Right cardiac atrium (tissue), 5 donors: ENCODE measurements at places on chromosomes 3 and 15.
A peak's percentile ranks its signal among the peaks of the same experiment; 100 is the strongest.

DNA sequence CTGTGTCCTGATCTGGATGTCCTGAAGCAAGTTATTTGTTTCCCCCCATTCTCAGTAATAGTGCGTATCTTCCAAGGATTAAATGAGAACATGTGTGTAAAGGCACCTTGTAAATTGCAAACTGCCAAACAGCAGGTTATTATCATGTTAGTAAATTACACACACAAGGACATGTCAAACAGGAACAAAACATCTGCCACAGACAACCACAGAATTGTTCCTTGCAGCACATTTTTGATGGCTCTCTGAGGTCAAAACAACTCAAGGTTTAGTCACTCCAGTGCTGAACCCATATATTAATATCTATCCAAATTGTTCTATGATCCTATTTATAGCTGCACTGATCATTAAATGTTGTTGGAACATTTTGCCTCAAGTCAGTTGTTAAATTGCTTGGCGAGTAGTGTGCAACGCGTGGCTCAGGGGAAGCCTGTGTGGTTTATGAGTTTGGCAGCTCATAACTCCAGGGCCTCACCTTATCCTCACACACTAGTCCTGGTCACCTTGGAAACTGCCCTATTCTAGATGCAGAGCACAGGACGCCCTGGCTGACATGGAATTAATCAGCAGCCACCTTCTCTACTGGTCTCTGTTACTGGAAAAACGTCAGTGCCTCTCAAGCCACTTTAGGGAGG lies 46.3 kb upstream of the CDV3 start:
- DNase-seq, result no peak

DNA sequence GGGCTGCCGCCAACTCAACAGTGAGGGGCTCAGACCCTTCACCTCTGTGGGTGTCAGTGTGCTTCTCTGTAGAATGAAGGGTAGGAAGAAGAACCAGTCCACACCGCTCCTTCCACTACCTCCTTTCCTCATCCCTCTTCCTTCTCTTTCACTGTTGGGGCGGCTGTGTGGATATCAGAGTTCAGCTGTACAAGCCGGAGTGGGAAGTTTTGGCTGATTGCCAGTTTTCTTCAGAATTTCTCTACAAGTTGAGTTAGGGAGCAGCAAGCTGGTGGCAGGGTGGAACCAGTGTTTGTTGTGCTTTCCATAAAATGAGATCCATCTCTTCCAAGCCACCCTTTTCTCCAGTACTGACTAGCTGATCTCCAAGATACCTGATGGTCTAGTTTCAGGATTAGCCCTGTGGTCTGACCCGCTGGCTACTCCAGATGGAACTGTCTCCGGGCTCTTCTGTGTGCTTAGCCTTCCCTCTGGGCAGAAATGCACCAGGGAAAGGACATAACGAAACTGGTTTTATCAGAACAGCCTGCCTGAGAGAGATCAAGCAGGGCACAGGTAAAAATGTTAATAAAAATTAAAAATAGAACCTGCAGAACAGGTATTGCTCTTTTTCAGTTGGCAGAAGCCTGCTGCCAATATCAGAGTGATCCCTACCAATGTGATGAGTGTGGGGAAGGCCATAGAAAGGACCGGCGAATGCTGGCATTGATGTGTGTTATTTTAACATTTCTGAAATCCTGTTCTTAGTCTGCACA lies 169.9 kb upstream of the TSC22D2 start:
- no peak for DNase-seq

GRCh38 chr3:131608296-131608695 lies 105.5 kb upstream of the MRPL3 start:
- no peak for DNase-seq

- DNase-seq, result no peak
Observed at GRCh38 chr15:58221591-58222241, 83.5 kb downstream of the AQP9 start.

DNA sequence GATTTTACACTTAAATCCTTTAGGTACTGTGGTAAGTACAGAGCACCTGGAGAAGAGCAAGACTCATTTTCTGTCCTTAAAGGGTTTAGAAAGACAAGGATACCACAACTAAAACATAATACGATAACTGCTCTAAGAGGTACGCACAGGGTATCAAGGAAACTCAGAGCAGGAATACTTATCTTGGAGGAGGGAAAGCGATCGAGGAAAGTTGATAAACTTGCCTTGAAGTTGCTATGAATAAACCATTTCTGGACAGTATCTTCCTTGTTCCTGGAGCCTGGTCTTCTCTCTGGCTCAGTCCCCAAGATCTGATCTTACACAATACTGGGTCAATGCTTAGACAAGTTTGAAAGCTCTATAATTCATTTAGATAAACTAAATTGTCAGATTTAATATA lies 17.6 kb upstream of the GATM start:
- no peak for DNase-seq

DNA sequence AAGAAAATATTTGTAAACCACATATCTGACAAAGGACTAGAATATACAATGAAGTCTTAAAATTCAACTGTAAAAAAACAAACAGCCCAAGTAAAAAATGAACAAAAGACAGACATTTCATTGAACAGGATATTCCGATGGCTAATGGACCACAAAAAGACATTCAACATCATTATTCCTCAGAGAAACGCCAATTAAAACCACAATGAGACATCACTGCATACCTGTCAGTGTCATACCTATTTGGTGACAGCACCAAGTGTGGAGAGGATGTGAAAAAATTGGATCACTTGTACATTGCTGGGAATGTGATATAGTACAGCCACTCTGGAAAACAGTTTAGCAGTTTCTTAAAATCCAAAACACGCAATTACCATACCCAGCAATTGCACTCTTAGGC lies 29.9 kb upstream of the TJP1 start:
- no peak for DNase-seq

DNA sequence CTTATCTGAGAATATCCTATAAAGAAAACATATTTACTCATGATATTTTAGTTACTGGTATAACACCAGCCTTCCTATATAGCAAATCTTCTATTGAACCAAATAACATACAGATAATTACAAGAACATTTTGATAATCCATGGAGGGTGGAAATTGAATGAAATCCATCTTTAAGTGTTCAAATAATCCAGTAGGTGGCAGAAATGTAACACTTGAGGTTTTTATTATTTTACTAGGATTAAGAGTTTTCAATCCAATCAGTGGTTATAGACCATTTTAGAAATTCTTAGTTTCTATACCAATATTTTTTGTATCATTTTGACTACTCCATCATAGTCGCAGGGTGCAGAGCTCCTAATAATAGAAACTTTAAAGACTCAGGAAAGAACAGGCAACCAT lies 101.9 kb upstream of the KCNH8 start:
- DNase-seq, result no peak

DNA sequence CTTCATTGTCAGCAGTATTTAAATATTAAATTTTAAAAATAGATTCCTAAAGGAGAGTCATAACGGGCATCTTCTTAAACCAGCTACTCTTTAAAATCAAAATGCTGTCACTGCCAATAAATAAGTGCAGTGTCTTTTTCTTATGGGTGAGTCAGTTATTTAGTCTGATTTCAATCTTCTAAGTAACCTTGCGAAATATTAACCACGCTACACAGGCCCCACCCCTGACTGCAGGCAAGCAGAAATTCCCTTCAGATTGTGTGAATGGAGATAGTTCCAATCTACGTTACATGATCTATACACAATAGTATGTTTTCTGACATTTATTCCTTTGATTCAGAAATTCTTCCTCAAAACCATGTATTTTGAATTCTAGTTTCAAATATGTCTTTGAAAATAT lies 141.5 kb downstream of the GADL1 start:
- DNase-seq, result no peak

DNA sequence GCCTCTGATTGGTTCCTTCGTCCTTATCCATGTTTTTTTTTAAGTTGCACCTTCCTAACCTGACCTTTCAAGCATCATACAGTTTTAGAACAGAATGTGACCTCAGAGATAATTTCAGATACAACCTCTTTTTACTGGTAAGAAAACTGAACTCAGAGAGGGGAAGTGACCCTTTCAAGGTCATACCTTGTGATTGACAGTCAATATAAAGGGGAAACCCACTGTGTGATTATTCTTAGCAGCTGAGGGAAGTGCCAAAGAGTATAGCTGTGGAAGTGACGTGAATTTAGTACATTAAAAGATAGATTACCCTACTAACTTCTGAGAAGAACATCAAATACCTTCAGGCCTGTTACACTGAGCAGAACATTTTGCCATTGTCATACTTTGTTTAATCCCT lies 319.4 kb downstream of the NEK10 start:
- no peak for DNase-seq

- peak; percentile 82 for DNase-seq
Observed at GRCh38 chr15:85380812-85381642, 624 bp downstream of the AKAP13 start.

DNA sequence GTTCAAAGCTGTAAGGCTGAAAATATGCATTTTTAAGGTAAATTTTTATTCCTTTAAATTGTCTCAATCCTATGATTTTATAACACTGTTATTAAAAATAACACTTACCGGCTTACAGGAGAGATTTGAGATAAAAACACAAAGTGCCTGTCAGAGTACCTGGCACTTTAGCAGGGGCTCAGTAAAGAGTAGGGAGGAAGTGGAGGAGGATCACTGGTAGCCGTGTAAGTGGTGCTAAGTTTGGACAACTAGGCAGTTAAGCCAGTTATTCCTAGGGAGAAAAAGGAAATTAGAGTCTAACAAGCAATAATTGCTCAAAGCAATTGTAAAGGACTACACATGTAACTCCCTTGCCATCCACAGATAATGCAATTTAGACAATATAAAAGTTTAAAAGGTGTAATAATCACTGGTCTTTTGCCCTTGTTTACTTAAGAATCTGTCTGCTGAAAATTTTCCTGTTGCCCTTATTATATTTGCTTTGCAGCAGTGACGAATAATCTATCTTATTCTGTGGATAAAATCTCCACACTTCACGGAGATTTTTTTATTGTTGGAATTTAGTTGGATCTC lies 204.8 kb downstream of the CDIN1 start:
- no peak for DNase-seq

DNA sequence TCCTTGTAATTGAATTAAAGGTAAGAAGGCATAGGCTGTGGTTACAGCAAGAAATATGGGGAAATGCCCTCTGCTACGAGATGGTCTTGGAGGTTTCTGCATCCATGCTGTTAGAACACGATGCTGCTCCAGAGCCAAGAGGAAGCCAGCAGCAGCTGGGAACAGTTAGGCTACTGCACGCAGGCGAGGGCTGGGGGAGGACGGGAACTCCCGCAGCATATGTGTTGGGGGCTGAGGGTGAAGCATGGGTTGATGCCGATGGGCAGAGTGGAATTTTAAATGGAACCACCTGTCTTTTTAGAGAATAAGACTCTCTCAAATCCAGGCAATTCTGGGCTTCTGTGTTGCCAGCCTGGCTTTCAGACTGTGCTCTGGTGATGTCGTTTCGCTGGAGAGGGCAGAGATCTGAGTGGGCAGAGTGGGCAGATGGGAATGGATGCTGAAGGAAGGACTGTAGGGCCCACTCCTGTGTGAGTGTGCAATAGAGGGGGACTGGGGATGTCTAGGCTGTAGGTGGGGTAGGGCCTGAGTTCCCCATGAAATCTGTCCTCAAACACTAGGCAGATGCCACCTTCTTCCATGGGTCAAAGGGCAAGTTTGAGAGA lies 417.0 kb upstream of the TPM1 start:
- peak; percentile 22 for DNase-seq

DNA sequence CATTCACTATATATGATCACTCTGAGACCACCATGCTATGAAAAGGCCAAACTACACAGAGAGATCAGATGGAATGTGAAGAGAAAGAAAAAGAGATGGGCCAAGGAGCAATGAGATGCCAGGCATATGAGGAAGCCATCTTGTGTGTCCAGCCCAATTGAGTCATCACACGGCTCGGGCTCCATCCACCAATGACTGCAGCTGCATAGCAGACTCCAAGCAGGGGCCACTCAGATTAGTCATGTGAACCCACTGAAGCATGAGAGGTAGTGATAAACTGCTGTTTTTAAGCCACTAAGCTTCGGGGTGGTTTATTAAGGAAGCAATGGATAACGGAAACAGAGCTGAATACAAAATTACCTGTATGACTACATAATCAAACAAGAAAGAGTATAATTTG lies 185.9 kb downstream of the SUCLG2 start:
- DNase-seq, result no peak

GRCh38 chr15:59657635-59658125 lies 365 bp upstream of the GTF2A2 start:
- DNase-seq, result peak; percentile 63

GRCh38 chr15:42803436-42803835 lies 66.5 kb upstream of the CDAN1 start:
- no peak for DNase-seq

- no peak for DNase-seq
Observed at GRCh38 chr3:168250415-168250861, 154.7 kb upstream of the GOLIM4 start.

- no peak for DNase-seq
Observed at GRCh38 chr3:39811561-39811960, 2.2 kb downstream of the MYRIP start.

DNA sequence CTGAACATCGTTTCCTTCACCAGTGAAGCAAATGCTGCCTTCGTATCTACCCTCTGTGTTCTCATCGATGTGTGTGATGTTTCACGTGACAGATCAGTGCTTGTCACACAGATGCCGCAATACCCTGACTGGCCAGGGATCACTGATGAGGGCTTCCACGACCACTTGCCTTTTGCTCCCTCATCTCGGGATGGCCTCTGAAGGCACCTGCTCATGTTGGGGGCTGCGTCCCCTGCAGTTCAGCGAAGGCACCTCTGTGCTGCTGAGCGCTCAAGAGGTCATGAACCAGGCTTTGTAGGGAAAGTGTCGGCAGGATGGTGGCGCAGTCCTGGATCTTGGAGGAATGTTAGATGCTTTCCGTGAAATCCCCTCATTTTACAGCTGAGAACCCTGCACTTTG lies 79.2 kb upstream of the KLF13 start:
- DNase-seq, result no peak

DNA sequence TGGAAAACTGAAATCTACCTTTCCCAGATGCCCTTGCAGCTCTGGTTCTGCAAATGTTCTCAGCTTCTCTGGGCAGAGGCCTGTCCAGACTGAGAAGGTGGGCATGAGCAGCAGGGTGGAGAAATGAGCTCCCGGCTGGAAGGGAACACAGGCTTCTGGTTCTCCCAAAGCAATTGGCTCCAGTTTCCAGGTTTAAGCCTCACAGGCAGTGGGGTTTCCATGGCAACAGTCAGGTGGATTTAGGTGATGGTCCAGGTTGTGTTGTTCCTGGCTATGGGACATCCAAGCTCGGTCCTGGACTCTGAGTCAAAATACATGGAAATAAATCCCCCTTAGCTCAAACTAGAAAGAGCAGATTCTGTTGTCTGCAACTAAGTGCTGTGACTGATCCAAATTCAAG lies 94.6 kb upstream of the IQSEC1 start:
- DNase-seq, result no peak

- DNase-seq, result peak; percentile 71
Observed at GRCh38 chr3:49339581-49339940, 292 bp downstream of the USP4 start.

GRCh38 chr15:100663915-100664281 lies 61.5 kb downstream of the ASB7 start:
- no peak for DNase-seq
